ENCODE measurements at places on chromosomes 1 and 21.

DNA sequence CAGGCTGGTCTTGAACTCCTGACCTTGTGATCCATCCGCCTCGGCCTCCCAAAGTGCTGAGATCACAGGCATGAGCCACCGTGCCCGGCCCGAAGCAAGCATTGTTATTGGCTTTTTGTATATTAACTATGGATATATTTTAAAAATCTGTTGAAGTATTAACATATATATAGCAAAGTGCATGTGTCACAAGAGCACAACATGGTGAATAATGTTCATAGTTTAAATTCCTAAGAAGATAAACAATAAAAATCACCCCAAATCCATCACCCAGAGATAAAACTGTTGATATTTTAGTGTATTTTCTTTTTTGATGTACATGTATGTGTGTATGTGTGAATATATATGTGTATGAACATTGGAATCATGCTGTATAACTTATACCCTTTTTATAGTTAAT is 9.1 kb upstream of the FOXE3 start:
- DNase-seq, result no peak

DNA sequence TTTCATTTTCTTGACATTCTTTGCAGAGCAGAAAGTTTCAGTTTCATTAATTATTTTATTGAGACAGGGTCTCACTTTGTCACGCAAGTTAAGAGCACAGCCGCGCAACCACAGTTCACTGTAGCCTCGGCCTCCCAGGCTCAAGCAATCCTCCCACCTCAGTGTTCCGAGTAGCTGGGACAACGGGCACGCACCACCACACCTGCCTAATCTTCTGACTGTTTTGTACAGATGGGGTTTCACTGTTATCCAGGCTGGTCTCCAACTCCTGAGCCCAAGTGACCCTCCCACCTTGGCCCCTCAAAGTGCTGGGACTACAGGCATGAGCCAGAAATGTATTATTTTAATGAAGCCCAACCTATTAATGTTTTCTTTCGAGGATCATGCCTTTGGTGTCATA is 3.0 kb upstream of the SPATC1L start:
- no peak for DNase-seq

DNA sequence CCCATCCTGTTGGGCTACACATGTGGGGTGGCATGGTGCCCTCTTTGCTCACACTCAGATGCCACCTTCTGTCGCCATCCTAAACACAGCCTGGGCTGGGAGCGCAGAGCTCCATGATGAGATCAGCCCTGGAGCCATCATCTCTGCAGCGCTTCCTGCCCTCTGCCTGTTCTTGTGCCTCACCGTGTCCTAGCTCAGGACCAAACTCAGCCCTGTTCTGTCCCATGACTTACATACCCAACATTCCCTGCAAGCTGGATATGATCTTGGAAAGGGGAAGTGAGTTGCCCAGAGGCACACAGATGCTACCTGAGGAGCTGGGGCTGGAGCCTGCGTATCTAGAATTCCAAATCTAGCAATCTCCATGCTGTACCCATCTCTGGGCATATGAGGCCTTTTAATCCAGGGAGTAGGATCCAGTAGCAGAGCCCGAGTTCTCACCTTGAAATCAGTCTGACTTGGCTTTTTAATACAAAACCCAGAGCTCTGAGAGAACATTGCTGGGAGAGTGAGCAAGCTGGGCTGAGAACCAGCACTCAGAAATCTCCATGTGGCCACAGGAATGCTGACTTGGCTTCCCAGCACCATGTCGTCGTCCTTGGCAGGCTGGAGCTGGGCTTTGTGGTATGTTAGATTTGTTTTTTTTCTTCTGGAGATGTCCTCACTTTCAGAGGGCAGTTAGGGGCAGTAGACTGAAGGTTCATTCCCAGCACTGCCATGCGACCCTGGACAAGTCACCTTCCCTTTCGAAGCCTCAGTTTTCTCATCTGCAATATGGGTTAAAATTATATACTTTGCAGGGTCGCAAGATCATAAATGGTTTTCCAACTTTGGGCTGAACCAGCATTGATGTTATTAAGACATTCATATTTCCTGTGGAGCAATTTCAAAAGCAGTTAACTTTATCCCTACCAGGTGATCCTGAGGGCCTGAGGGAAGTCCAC is 2.6 kb downstream of the ALPL start:
- no peak for DNase-seq

DNA sequence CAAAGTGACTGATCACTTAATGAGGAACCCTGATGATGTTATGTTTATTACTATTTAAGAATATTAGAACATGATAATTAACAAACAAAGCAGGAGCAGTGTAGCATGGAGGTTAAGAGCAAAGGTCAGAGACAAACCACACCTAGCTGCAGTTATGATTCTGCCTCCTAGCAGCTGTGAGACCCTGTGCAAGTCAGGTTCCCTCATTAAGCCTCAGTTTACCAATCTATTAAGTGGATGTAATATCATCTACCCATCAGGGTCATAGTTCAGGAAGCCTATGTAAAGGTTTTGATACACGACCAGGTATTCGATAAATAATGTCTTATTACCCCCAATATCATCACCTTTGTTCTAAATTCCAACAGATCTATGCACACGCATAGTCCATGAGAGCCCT is 32.0 kb downstream of the DUSP10 start:
- no peak for DNase-seq

DNA sequence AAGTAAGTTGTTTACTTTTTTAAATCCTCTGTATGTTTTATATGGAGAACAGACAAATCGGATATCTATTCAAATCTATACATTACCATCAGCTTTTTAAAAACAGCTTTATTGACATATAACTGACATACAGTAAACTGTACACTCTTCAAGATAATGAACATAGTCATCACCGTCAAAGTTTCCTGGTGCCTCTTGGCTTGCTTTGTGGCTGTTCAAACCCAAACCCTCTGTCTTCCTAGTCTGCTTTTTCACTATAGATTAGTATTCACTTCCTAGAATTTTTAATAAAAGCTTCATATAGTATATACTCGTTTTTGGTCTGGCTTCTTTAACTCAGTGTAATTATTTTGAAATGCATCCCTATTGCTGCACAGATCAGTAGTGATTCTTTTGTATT is 56.4 kb upstream of the TPTE start:
- no peak for DNase-seq

GRCh38 chr1:6976044-6976375 is 190.8 kb downstream of the CAMTA1 start:
- DNase-seq, result no peak

- no peak for DNase-seq
Observed at GRCh38 chr21:27060190-27060589, 93.3 kb upstream of the ADAMTS5 start.

GRCh38 chr1:60916906-60917305 is 165.5 kb upstream of the NFIA start:
- no peak for DNase-seq
